ENCODE measurements at places on chromosomes 2 and 18.

- no peak overlapping the region for H3K27ac ChIP-seq
- H3K4me3 ChIP-seq, result no peak overlapping the region
- no peaks in the 10 kb centered on the region for H3K36me3 ChIP-seq
- H3K27me3 ChIP-seq, result peaks cover 17% of the 10 kb centered on the region
Measured at GRCh38 chr18:47420130-47420529, 168.7 kb upstream of the SKOR2 start.

DNA sequence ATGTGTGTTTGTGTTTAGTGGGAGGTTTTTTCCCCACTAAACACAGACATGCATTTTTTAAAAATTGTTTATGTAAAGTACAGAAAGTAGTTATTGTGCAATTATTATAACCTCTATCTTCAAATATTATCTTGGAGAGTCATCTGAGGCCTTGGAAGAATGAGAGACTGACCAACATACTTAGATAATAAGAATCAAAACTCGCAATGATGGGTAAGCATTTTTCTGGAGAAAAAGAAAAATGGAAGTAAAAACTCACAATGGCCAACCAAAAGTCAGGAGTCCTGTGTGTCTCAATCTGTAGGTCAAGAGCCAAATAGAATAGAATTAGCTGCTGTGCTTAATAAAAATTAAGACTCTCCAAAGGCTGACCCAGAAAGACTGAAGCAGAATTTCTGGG, 43.0 kb downstream of the MEMO1 start:
- no peak overlapping the region for H3K27ac ChIP-seq
- no peak overlapping the region for H3K4me3 ChIP-seq
- DNase-seq, result no peak
- peaks cover 2% of the 10 kb centered on the region for H3K36me3 ChIP-seq
- peaks cover 12% of the 10 kb centered on the region for H3K4me1 ChIP-seq

- H3K27ac ChIP-seq, result no peak overlapping the region
- H3K36me3 ChIP-seq, result no peaks in the 10 kb centered on the region
- no peaks in the 10 kb centered on the region for H3K4me1 ChIP-seq
- no peak overlapping the region for H3K4me3 ChIP-seq
- H3K27me3 ChIP-seq, result no peaks in the 10 kb centered on the region
Measured at GRCh38 chr2:188813857-188814256, 160.3 kb upstream of the COL3A1 start.

- no peak overlapping the region for H3K4me3 ChIP-seq
- H3K27me3 ChIP-seq, result peaks cover 10% of the 10 kb centered on the region
- no peaks in the 10 kb centered on the region for H3K4me1 ChIP-seq
- no peaks in the 10 kb centered on the region for H3K36me3 ChIP-seq
- H3K27ac ChIP-seq, result no peak overlapping the region
Measured at GRCh38 chr2:176432434-176432833, 163.2 kb downstream of the MTX2 start.

DNA sequence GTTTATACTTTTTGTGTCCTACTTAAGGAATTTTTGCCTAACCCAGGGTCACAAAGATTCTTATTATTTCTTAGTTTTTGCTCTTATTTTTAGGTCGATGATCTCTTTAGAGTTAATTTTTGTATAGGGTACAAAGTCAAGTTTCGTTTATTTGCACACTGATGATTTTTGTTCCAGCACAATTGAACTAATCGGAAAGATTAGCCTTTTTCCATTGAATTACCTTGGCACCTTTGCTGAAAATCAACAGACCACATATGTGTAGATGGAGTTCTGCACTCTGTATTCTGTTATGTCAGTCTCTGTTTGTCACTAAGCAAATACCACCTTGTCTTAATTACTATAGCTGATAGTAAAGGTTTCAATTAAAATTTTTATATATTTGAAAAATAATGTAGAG, 18.7 kb downstream of the EML4 start:
- H3K4me1 ChIP-seq, result peaks cover 66% of the 10 kb centered on the region
- H3K4me3 ChIP-seq, result no peak overlapping the region
- no peak overlapping the region for H3K27ac ChIP-seq
- H3K36me3 ChIP-seq, result peaks cover 24% of the 10 kb centered on the region

- H3K4me1 ChIP-seq, result peaks cover 14% of the 10 kb centered on the region
- no peak for DNase-seq
- peaks cover 27% of the 10 kb centered on the region for H3K27me3 ChIP-seq
- no peak overlapping the region for H3K4me3 ChIP-seq
- H3K36me3 ChIP-seq, result no peaks in the 10 kb centered on the region
- H3K27ac ChIP-seq, result no peak overlapping the region
Measured at GRCh38 chr18:46750626-46751025, 6.2 kb downstream of the ST8SIA5 start.

- DNase-seq, result no peak
- no peaks in the 10 kb centered on the region for H3K36me3 ChIP-seq
- H3K4me3 ChIP-seq, result no peak overlapping the region
Measured at GRCh38 chr2:160984426-160985077, 175.7 kb upstream of the TANK start.

DNA sequence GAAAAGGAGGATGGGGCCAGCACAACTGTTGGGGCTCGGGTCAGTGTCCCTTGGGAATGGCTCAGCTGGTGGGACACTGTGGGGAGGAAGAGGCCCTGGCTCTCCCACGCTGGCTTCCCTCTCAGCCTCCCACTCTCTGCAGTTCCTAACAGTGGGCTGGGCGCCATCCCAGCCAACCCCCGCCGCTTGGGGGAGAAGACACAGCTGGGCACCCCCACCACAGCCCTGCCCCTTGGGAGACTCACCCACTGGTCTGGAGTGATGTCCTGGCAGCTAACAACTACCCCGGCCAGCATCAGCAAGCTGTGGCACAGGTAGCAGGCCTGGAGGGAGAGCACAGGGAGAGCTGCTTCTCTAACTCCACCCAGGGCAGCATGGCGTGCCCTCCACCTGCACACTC, 8.3 kb upstream of the SEMA4C start:
- H3K4me1 ChIP-seq, result peaks cover 12% of the 10 kb centered on the region
- no peak overlapping the region for H3K4me3 ChIP-seq
- H3K27ac ChIP-seq, result no peak overlapping the region
- peaks cover 7% of the 10 kb centered on the region for H3K27me3 ChIP-seq

DNA sequence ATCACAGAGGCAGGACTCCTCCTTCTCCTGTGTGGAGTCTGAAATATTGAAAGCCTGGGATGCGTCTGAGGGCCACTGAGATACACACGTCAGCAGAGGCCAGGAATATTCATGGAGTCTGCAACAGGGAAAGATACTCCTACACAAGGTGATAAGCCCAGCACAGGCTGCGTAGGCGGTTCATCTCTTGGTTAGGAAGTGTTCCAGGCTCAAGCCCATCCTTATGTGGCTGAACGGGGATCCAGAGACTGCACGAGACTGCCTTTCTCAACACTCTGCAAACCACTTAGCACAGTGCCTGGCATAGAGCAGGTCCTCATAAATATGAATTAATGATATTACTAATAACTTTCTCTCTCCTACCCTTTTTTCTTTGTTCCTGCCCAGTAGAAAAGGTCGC, 29.2 kb upstream of the AGPS start:
- H3K36me3 ChIP-seq, result no peaks in the 10 kb centered on the region
- DNase-seq, result no peak
- H3K4me3 ChIP-seq, result no peak overlapping the region
- H3K27ac ChIP-seq, result no peak overlapping the region

DNA sequence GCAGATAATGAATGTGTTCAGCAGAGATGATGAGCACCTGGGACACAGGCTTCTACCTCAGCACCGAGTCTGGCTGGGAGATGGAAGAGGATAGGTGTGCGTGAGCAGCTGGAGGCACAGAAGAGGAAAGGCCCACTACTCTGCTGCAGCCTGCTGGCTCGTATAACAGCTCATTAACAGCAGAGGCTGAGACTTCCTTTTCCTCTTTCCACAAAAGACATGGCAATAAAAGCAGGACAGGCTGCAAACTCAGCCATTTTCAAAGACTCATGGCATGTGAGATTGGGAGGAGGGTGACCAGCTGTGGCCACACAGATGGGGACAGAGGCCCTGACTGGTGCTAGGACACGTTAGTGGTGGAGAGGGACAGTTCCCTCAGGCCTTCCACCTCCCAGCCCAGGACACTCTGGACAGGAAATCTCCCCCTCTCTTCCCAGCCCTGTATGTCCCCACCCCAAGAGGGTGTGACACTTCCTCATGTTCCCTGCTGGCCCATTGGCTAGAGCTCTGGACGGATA, 60.3 kb downstream of the CACNB4 start:
- no peaks in the 10 kb centered on the region for H3K36me3 ChIP-seq
- no peak overlapping the region for H3K4me3 ChIP-seq
- no peaks in the 10 kb centered on the region for H3K4me1 ChIP-seq
- H3K27ac ChIP-seq, result no peak overlapping the region
- no peak for DNase-seq
- peaks cover 3% of the 10 kb centered on the region for H3K27me3 ChIP-seq

DNA sequence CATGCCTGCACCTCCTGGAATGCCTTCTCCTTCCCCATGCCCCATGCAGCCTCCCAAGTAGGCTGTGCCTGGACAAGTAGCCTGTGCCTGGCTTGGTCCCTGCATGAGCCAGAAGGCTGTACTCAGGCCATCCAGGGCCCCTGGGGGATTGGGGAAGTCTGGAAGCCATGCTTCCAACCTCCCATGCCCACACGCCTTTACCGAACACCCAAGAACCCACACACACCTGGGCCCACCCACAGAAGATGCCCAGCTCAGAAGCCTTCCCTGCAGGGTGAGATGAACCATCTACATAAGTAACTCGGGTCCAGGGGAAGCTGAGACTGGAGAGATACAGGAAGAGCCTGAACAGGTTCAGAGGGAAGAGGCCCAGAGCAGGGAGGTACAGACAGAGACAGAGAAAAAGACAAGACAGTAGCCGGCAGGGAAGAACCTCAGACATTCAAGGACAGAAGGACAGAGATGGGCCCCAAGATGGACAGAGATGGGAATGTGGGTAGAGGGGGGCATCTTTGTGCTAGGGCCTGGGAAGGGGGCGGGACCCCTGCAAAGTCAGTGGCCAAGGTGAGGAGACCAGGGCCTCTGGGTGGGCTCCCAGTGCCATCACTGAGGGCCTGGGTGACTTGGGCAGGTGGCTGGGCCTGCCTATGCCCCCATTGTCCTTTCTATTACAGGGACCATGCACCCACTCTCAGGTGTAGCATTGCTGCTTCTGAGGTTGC, 4.3 kb downstream of the BIN1 start:
- H3K27ac ChIP-seq, result no peak overlapping the region
- DNase-seq, result no peak
- no peak overlapping the region for H3K4me3 ChIP-seq
- H3K36me3 ChIP-seq, result no peaks in the 10 kb centered on the region

GRCh38 chr2:3899536-3900155, 196.3 kb downstream of the DCDC2C start:
- H3K36me3 ChIP-seq, result no peaks in the 10 kb centered on the region
- no peak overlapping the region for H3K27ac ChIP-seq
- no peaks in the 10 kb centered on the region for H3K4me1 ChIP-seq
- H3K4me3 ChIP-seq, result no peak overlapping the region
- DNase-seq, result no peak

- no peaks in the 10 kb centered on the region for H3K4me1 ChIP-seq
- H3K4me3 ChIP-seq, result no peak overlapping the region
- DNase-seq, result no peak
- no peak overlapping the region for H3K27ac ChIP-seq
- no peaks in the 10 kb centered on the region for H3K36me3 ChIP-seq
Measured at GRCh38 chr2:226118471-226119429, 680.9 kb downstream of the IRS1 start.

- DNase-seq, result no peak
- no peaks in the 10 kb centered on the region for H3K36me3 ChIP-seq
Measured at GRCh38 chr18:59624369-59624765, 72.9 kb downstream of the CCBE1 start.

- no peaks in the 10 kb centered on the region for H3K4me1 ChIP-seq
- no peak overlapping the region for H3K4me3 ChIP-seq
- DNase-seq, result no peak
- H3K27me3 ChIP-seq, result no peaks in the 10 kb centered on the region
Measured at GRCh38 chr2:22753476-22753875, 631.5 kb upstream of the KLHL29 start.

DNA sequence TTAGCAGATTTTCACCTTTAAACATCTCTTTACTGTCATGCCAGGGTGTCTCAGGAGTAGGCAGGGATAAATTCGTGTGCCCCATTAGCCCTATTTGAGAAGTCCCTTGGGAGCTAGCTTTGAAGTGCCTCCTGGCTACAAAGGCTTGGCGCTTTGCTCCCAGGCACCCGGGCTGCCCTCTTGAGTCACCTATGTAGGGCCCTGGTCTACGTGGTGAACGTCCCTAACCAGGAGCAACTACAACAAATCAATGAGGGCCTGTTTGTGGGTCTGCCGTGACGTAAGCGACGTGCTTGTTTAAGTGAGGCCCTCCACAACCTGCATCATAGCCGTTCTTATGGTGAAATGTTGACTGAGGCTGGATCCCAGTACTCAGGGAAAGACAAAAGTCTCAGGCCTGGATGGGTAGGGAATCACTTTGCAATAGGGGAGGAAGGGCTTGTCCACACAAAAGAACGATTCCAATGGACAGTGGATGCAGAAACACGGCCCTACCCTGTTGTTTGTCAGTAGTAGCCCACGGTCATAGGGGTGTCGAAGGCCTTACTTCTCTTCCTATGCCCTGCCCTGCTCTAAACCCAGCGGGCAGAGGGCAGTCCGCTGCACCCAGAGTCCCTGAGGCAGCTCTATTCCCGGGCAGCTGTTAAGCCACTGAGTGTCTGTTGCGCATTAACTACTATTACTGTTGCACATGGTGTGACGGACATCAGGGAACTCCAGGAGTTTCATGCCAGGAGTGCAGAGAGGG, 93.9 kb downstream of the INHBB start:
- DNase-seq, result no peak
- no peaks in the 10 kb centered on the region for H3K36me3 ChIP-seq
- peaks cover 5% of the 10 kb centered on the region for H3K4me1 ChIP-seq

GRCh38 chr2:218437969-218438368, 19.0 kb downstream of the VIL1 start:
- no peaks in the 10 kb centered on the region for H3K4me1 ChIP-seq
- peak overlapping the region; percentile 46 for H3K27ac ChIP-seq
- H3K4me3 ChIP-seq, result no peak overlapping the region
- no peak for DNase-seq

- no peak overlapping the region for H3K4me3 ChIP-seq
- no peaks in the 10 kb centered on the region for H3K36me3 ChIP-seq
- peaks cover 4% of the 10 kb centered on the region for H3K27me3 ChIP-seq
- H3K4me1 ChIP-seq, result no peaks in the 10 kb centered on the region
Measured at GRCh38 chr2:173513107-173513727, 158.5 kb downstream of the CDCA7 start.

- H3K36me3 ChIP-seq, result no peaks in the 10 kb centered on the region
- H3K4me3 ChIP-seq, result no peak overlapping the region
- no peak overlapping the region for H3K27ac ChIP-seq
- no peaks in the 10 kb centered on the region for H3K27me3 ChIP-seq
Measured at GRCh38 chr2:222548992-222549391, 106.9 kb downstream of the FARSB start.

- DNase-seq, result no peak
- peaks cover 6% of the 10 kb centered on the region for H3K36me3 ChIP-seq
- H3K27me3 ChIP-seq, result no peaks in the 10 kb centered on the region
- no peak overlapping the region for H3K4me3 ChIP-seq
- H3K27ac ChIP-seq, result no peak overlapping the region
- H3K4me1 ChIP-seq, result peaks cover 13% of the 10 kb centered on the region
Measured at GRCh38 chr2:158618891-158619490, 162.2 kb downstream of the PKP4 start.

- peaks cover 79% of the 10 kb centered on the region for H3K4me1 ChIP-seq
- H3K36me3 ChIP-seq, result peaks cover 31% of the 10 kb centered on the region
- peak; percentile 11 for DNase-seq
- peak overlapping the region; percentile 79 for H3K27ac ChIP-seq
- H3K27me3 ChIP-seq, result no peaks in the 10 kb centered on the region
Measured at GRCh38 chr18:44733069-44733753, 52.5 kb downstream of the SETBP1 start.

- no peak overlapping the region for H3K27ac ChIP-seq
- H3K4me1 ChIP-seq, result peaks cover 15% of the 10 kb centered on the region
- H3K36me3 ChIP-seq, result peaks cover 66% of the 10 kb centered on the region
- H3K27me3 ChIP-seq, result no peaks in the 10 kb centered on the region
- DNase-seq, result no peak
- no peak overlapping the region for H3K4me3 ChIP-seq
Measured at GRCh38 chr2:157732596-157732995, 103.9 kb upstream of the ACVR1C start.

All from activated T-helper 1 cell treated with anti-CD3 and anti-CD28 coated beads, Interleukin-12 subunit alpha, Interleukin-12 subunit beta, Interleukin-2, Interleukin-4 antibody, amounts not matched to agents 30 ng/mL and 10 ng/mL and 1 ng/mL, durations not matched to agents 14 hours and 24 hours and 36 hours (primary cell).